ENCODE measurements at places on chromosomes 13 and 19.

GRCh38 chr19:40605216-40605971 is 4.2 kb downstream of the LTBP4 start:
- peak; percentile 69 for DNase-seq

DNA sequence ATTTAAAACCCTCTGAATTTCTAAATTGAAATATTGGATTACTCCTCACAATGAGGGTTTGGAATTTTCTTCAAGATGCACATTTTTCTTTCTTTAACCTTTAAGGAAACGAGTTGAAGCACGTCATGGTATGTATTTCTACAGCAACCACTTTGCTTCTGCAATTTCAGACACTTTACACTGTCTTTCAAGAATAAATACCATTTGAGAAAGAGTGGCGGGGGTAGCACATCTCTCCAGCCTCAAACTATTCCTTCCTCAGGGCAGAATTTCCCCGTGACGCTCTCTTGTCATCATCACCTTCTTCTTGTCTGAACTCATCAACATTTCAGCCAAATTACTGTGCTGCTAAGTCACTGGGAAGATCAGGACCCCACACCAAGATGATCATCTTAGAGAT is 1073.4 kb downstream of the EFNB2 start:
- no peak for DNase-seq

DNA sequence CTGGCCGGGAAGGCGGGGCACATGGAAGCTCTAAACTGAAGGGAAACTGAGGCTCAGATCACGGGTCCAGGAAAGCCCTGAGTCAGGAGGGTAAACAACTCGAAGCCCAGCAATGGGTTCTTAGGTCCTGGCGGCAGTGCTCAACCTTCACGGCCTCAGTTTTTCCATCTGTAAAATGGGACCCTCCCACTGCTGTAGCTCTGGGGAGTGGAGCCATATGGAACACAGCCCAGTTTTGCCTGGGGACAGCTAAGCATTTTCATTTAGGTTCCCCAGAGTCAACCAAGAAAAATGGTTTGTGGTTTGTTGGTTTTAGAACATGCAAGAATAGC is 30.4 kb downstream of the CEBPG start:
- no peak for DNase-seq

DNA sequence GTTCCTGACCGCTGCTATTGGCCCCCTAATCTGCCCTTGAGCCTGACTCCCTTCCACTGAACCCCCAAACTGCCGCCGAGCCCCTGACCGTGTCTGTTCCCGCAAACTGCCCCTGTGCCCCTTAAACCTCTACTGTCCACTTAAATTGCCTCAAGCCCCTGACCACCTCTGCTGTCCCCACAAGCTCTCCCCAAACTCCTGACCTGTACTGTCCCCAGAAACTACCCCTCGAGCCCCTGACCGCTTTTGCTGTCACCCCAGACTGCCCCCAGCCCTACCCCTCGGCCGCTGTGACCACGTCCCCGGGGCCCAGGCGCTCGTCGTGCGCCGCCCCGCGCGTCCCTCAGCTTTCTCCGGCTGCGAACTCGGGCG is 382 bp downstream of the ZNF77 start:
- DNase-seq: no peak

GRCh38 chr19:37931881-37932655 is 25.1 kb downstream of the SIPA1L3 start:
- peak; percentile 77 for DNase-seq

DNA sequence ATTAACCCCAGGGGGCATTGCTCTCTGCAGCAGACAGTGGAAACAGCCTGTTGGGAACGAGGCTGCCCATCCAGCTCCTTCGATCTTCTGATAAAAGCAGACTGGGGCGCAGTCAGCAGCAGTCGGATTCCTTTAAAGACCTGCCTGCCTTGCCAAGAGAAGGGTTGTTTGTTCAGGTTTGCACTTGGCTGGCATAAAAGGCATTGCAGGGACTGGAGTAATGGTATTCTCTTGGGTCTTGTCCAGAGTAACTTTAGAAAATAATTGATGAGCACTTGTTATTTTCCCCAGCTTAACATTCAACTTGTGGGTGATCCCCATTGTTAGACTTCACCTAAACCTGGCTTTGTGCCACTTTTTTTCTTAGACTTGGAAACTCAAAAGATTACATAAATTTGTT is 67.3 kb upstream of the SLC10A2 start:
- DNase-seq: peak; percentile 36

- no peak for DNase-seq
Observed at GRCh38 chr13:73223372-73223781, 164.6 kb downstream of the KLF5 start.

GRCh38 chr13:112179421-112179820 is 112.5 kb downstream of the SOX1 start:
- DNase-seq: no peak

- no peak for DNase-seq
Observed at GRCh38 chr19:41409288-41409687, 11.7 kb downstream of the BCKDHA start.

- peak; percentile 90 for DNase-seq
Observed at GRCh38 chr13:114097212-114097892, 35.1 kb downstream of the RASA3 start.

DNA sequence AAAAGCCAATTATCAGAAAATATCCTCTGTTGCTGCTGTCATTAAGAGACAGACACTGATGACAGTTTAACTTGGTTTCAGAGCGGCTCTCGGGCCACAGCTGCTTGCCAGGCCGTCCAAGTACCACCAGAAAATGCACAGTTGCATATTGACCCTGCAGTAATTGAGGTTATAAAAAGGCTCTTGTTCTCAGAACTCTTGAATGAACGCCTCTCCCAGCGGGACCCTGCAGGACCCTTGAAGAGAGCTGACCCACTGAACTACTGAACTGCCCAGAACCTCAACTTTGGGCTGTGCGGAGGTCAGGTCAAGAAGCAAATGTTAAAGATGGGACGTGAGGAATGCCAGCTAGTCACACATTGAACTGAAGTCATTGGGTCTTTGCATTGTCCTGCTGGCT is 1559.0 kb upstream of the SLC10A2 start:
- no peak for DNase-seq

GRCh38 chr13:57629391-57629804 is 2.1 kb upstream of the PCDH17 start:
- no peak for DNase-seq

DNA sequence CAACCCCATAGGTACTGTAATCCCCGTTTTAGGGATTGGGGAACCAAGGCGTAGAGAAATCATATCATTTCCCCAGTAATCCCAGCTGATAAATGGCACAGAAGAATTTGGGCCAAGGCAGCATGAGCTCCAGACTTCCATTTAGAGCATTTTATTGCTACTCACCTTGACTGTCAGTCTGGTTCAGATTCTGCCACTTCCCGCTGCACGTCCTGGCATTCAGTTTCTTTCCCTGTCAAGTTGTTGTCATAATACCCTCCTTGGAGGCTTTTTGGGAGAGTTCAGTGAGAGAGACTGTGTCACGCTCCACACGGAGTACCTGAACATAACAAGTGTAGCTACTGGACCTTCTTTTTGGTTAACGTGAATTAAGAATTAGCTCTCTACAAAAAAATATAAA is 7.5 kb upstream of the C1QTNF9 start:
- DNase-seq: no peak

- DNase-seq: no peak
Observed at GRCh38 chr19:49921871-49922795, 6.9 kb upstream of the ATF5 start.

GRCh38 chr13:99969919-99970650 is 1.5 kb downstream of the ZIC5 start:
- DNase-seq: peak; percentile 80

GRCh38 chr13:103291798-103292572 is 225.8 kb upstream of the SLC10A2 start:
- DNase-seq: no peak

GRCh38 chr19:45515807-45516401 is 8.6 kb downstream of the VASP start:
- no peak for DNase-seq

GRCh38 chr13:38686577-38687245 is at the start of gene FREM2:
Gene FREM2, plus strand, starts transcription at chr13:38687077. Its CDS starts 268 bp downstream, at chr13:38687345.
- DNase-seq: peak; percentile 86

GRCh38 chr13:98364647-98365046 is 187.6 kb upstream of the RNF113B start:
- DNase-seq: no peak

DNA sequence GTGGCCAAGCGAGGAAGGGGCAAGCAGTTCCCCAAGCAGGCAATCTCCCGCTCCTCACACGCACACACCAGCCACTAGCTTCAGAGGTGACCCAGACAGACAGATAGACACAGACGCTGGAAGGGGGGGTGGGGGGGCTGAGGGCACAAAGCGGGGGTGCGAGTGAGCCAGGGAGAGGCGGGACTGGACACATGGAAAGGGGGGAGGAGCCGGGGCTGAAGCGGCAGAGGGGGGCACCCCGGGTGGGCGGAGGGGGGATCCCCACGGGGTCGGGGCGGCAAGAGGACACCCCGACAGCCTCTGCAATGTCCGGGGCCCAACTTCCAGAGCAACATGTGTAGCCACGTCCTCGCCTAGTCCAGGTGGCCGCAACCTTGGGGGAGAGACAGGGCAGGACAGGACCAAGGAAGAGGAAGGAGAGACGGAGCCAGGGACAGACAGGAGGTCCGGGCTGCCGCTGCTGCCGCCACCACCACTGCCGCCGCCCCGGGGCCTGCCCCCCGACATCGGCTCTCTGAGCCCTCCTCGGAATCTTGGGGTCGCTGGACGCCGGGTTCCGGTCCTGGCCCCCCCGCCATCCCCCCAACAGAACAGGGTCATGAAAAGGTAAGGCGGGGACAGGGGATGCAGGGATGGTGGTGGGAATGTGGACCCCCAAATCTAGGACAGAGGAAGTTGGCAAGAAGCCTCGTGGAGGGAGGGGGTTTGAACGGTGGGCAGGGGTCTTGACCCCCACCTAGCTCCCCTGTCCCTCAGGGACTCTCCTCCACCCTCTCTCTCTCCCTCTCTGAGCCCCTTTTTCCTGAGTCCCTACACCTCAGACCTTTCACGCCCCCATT is 1.1 kb downstream of the GRIN2D start:
- DNase-seq: no peak

GRCh38 chr19:42532891-42533290 is 4.6 kb upstream of the CEACAM1 start:
- DNase-seq: no peak

- no peak for DNase-seq
Observed at GRCh38 chr19:29090783-29091526, 122.0 kb downstream of the UQCRFS1 start.

DNA sequence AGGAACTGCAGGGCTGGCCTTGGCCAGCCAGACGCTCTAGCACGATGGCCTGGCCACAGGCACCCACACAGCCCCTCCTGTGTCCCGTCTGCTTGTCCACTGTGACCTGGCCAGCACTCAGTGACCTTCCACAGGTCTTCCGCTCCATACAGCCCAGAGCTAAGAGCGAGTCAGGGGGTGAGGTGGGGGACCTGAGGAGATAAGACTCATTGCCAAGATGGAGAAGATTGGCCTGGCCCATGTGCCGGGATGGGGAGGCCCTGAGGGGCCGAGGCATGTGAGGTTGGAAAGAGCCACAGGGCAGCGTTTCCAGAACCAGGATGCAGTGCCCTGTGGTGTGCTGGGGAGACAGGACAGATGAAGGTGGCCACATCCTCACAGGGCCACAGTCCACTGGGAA is 10.2 kb upstream of the SLC7A9 start:
- no peak for DNase-seq

DNA sequence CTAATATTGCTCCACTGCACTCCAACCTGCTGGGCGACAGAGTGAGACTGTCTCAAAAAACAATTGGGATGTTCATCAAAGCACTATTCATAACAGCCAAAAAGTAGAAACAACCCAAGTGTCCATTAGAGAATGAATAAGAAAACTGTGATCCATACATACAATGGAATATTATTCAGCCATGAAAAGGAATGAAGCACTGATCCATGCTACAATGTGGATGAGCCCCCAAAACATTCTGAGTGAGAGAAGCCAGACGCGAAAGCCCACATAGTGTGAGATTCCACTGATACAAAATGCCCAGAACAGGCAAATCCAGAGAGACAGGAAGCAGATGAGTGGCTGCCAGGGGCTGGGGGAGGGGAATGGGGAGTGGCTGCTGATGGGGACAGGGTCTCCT is 16.0 kb downstream of the KLF2 start:
- no peak for DNase-seq

- DNase-seq: peak; percentile 10
Observed at GRCh38 chr13:26255691-26256277, 1.9 kb downstream of the CDK8 start.

GRCh38 chr19:50897191-50897607 is 14.0 kb downstream of the KLK4 start:
- DNase-seq: no peak

- no peak for DNase-seq
Observed at GRCh38 chr13:47413112-47413511, 516.3 kb upstream of the HTR2A start.

DNA sequence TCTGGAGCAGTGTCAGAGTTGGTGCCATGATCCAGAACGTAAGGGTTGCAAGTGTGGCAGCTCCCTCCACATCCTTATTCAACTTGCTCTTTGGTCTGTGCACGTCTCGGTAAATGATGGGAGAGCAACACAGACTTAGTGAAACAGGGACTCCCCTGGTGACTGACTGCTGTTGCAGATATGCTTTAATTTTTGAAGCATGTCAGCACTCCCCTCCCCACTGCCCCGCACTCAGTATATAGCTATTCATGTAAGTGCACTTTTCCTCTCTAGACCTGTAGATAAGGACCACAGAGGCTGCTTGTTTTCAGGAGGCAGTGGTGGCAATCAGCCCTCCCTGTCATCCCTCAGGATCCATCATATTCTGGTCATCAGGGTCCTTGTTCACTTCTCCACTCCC is 470.9 kb downstream of the IRS2 start:
- no peak for DNase-seq

DNA sequence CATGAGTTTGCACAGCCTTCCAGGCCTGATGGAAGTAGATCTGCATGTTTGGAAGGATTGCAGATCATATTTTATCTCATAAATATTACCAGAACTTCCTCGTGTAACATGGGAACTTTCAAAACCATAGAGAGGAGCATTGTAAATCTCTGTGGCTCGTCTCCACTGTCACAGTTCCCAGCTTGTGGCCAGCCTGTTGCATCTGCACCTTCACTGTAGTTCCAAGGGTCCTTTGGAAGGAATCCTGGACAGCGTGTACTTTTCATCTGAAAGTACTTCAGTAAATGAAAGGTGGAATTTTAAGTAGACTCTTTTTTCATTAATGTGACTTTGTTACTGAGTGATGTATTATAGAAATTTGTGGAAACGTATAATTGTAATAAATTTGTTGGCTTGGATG is 105.4 kb downstream of the ATP11A start:
- no peak for DNase-seq

- DNase-seq: peak; percentile 65
Observed at GRCh38 chr19:8334458-8335342, 8.4 kb downstream of the KANK3 start.

DNA sequence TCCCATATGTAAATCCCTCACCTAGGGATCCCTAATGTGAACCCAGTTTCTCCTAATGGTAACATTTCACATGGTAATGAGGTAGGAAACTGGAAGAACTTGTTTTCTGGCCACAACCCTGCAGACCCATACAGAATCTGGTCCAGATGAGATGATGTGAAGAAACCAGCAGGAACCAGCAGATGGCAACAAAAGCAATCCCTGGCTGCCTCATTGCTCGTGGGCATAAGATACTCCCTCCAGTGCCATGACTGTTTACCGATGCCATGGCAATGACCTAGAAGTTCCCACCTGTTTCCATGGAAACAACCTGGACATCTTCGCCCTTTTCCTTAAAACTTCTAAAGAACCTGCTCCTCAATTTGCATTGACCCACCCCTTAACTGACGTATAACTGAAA is 1.4 kb upstream of the CD209 start:
- peak; percentile 23 for DNase-seq

Data from COR-L47 (cell line).